Inflammatory macrophage treated with lipopolysaccharide for 4 hours (primary cell): ENCODE measurements at places on chromosomes 6 and 20.

GRCh38 chr20:38676576-38676975 lies 47.7 kb upstream of the SLC32A1 start:
- DNase-seq = no peak

DNA sequence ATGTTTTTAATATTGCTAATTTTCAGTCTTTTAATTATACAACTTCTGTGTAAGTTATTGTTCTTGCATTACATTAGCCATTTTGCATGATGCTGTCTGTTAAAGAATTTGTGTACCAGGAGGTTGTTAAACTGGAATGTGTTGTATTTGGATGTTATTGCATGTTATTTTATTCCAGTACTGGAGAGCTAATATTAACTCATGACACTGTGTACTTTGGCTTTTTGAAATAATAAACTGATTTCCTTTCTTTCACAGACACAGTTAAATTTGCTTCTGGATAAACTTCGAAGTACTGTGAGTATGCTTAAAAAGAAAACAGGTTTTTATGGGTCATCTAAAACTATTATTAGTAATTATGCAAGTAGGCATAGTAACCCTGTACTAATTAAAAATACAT lies 121.3 kb downstream of the MYO6 start:
- no peak for DNase-seq

- no peak for DNase-seq
Observed at GRCh38 chr6:134619789-134620188, 301.9 kb upstream of the SGK1 start.

GRCh38 chr6:41936073-41936837 lies 5.4 kb downstream of the CCND3 start:
- DNase-seq = peak; percentile 87

GRCh38 chr6:142960098-142960497 lies 15.1 kb upstream of the HIVEP2 start:
- peak; percentile 80 for DNase-seq

DNA sequence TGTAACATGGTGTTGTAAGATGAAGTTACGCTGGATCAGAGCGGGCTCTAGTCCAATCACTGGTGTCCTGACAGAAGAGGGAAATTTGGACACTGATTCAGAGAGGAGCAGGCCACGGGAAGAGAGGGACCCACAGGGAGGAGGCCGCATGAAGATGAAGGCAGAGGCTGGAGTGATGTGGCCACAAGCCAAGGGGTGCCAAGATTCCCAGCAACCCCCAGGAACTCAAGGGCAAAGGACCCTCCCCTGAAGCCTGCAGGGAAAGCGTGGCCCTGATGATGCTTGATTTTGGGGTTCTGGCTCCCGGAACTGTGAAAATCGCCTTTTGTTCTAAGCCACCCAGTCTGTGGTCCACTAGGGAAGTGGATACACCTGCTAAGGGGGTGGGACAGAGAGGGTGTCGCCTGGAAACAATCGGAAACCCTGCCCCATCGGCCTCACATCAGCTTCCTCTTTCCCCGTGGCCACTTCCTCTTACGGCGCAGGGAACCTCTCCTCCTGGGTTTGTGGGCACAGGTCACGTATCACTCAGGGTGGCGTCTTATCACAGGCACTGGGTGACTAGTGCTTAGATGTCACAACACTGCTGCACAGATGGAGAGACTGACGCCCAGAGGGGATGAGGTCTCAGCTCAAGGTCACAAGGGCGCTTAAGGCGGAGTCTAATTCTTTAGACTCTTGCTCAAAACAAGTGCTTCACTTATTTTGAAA lies 58.0 kb downstream of the SULF2 start:
- DNase-seq = peak; percentile 100

- DNase-seq = peak; percentile 93
Observed at GRCh38 chr20:32052090-32052777, at the start of gene HCK. TSS of gene HCK (plus strand) at chr20:32052242.

GRCh38 chr20:39632757-39633156 lies 670.6 kb downstream of the DHX35 start:
- no peak for DNase-seq

GRCh38 chr6:95593025-95593424 lies 15.7 kb downstream of the MANEA start:
- no peak for DNase-seq

DNA sequence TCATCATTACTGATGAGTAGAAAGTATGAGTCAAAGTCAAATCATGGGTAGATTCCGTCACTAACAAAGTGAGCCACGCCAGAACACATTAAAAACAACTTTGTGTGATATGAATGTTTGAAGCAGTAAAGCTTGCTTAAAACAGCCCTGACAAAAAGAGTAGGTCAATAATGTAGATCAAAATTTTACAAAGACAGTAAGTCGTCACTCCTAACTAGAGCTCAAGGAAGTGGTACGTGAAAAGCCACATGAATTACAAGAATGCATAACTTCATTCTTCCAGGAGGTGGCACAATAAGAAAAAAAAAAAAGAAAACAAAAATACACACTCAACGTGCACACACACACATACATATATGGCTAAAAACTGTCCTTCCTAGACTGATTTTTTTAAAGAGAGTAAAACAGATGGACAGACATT lies 69.9 kb downstream of the HACE1 start:
- peak; percentile 17 for DNase-seq

DNA sequence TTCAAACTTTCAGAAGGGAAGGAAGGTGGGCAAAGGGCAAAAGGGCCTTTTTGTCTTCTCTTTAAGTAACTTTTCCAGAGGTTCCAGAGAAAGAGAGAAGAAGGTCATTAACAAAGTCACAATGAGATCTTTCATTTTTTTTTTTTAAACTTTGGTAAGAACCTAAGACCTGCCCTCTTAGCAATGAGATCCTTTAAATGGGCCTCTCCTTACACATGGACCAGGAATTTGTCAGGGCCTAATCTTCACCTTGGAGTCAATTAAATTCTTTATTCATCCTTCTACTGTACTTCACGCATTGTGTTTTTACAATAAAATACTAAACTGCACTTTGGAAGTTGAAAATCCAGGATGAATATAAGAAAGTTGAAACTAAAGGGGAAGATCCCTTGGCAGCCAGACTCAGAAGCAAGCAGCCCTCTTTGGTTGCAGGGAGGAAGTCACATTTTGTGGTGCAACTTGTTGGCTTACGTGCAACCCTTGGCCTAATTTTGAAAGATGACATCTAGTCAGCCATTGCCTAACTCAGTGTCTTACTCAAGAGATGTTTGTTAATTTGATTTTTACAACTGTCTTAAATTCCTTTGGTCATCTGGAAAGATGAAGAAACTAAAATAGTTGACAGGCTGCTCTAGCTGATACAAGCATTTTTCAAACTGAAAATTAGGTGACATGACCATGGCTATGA lies 11.9 kb upstream of the TMEM170B start:
- DNase-seq = peak; percentile 98

GRCh38 chr20:31568773-31569162 lies 36.3 kb upstream of the ID1 start:
- no peak for DNase-seq

DNA sequence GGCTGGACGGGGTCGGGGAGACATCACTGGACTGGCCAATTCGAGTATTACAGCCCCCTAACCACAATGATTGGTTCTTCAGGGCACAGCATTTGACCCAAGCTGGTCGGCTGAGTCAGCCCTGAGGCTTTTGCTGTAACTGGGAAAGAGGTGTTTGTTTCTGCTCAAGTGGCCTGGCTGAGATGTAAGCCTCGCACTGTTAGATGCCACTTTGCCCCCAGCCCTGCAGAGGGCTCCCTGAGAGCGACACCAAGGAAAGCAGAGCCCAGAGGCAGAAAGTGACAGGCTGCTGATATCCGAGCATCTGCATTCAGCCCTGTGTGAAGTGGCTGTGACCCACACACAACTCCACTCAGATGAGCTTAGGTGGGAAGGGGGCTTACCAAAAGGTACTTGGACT lies 19.4 kb downstream of the ERGIC3 start:
- no peak for DNase-seq

- DNase-seq = peak; percentile 64
Observed at GRCh38 chr20:44651684-44652423, at the start of gene ADA. TSS of gene ADA (minus strand) at chr20:44651699. CDS start at chr20:44651607, 92 bp downstream.

- peak; percentile 74 for DNase-seq
Observed at GRCh38 chr6:3209114-3210023, 18.1 kb downstream of the TUBB2B start.

DNA sequence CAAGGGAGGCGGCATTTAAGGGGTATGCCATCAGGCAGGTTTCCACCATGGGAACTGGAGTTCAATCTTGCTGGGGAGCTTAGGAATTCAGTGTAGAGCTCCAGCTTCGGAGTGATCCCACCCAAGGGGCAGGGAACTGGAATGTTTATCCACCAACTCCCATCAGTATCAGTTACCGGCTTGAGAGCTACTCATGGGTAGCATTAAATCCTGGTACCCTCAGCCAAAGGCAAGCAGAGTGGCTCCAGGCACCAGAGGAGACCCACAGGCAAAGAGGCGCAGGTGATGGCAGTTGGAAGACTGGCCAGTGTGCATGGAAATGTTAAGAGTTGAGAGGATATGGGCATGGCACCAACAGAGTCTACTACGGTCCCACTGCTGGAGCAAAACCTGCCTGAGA lies 14.1 kb downstream of the EDEM2 start:
- DNase-seq = no peak

DNA sequence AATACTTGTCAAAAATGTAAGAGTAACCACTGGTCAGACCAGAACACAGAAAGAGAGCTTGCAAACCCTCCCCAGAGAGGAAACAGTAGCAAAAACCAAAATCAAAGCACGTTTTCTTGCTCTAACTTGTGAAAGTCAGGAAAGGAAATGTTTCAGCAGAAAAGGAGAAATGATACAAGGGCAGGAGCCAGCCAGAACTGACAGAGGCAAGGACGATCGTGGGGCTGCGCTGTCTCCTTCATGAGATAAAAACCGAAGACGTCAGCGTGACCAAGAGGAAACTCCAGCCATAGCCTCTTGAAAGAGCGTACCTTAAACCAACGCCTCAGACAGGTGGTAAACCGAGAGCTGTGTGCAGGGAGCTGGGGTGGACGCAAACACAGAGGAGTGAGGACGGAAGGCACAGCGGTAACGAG lies 27.5 kb downstream of the LAMA5 start:
- DNase-seq = peak; percentile 66

DNA sequence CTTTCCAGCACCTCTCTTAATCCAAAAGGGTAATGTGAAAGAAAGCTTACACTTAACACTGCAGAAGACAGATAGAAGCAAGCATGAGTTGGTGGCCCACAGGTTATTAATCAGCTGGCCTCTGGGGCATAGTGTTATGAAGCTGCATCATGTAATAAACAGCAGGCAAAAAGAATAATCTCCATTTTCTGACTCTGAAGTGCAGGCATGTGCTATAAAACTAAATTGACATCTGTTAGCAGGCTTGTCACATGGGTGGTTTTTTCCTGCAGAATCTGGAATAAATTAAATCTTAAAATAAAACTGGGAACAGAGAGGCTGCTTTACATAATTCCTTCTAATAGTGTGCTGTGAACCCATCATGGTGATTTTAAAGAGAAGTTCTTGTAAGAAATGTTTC lies 73.3 kb downstream of the METTL24 start:
- no peak for DNase-seq

DNA sequence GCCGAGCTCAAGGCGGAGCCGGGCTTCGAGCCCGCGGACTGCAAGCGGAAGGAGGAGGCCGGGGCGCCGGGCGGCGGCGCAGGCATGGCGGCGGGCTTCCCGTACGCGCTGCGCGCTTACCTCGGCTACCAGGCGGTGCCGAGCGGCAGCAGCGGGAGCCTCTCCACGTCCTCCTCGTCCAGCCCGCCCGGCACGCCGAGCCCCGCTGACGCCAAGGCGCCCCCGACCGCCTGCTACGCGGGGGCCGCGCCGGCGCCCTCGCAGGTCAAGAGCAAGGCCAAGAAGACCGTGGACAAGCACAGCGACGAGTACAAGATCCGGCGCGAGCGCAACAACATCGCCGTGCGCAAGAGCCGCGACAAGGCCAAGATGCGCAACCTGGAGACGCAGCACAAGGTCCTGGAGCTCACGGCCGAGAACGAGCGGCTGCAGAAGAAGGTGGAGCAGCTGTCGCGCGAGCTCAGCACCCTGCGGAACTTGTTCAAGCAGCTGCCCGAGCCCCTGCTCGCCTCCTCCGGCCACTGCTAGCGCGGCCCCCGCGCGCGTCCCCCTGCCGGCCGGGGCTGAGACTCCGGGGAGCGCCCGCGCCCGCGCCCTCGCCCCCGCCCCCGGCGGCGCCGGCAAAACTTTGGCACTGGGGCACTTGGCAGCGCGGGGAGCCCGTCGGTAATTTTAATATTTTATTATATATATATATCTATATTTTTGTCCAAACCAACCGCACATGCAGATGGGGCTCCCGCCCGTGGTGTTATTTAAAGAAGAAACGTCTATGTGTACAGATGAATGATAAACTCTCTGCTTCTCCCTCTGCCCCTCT lies 1.1 kb downstream of the CEBPB start:
- DNase-seq = peak; percentile 56

GRCh38 chr20:22688485-22688884 lies 104.1 kb upstream of the FOXA2 start:
- DNase-seq = peak; percentile 70

- DNase-seq = peak; percentile 44
Observed at GRCh38 chr6:145963216-145964068, 716 bp downstream of the SHPRH start.
